ENCODE measurements at places on chromosomes 2 and 18.
A peak's percentile ranks its signal among the peaks of the same experiment; 100 is the strongest.

DNA sequence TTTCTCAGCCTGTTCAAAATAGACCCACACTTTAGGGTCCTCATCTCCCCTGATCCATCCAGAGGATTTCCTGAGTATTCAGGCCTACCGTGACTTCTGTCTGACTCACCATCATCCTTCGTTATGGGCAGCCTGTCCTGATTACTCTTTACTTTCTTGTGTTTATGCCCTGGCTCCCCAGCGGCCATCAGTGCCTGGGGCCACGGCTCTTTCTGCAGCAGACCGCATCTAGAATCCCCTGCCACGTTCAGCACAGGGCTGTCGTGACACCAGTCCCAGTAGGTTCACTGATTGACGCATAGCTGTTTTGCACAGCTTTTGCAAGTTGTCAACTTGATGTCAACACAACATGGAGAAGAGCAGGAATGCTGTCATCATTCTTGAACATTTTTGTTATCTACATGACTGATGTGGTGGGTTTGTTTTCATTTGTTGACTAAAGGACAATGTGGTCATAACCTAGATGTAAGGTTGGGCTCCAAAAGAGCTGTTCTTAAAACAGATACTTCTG lies 225.6 kb downstream of the HAUS1 start:
- DNase-seq, result no peak

- no peak for DNase-seq
Measured at GRCh38 chr18:28399781-28400362, 222.9 kb upstream of the CDH2 start.

- no peak for DNase-seq
Measured at GRCh38 chr2:71536226-71536671, 82.9 kb downstream of the DYSF start.

- no peak for DNase-seq
Measured at GRCh38 chr2:149330127-149331022, at the start of gene LYPD6. Gene LYPD6 (plus strand): TSS chr2:149330587. CDS start chr2:149437709, 107,122 bp downstream.

DNA sequence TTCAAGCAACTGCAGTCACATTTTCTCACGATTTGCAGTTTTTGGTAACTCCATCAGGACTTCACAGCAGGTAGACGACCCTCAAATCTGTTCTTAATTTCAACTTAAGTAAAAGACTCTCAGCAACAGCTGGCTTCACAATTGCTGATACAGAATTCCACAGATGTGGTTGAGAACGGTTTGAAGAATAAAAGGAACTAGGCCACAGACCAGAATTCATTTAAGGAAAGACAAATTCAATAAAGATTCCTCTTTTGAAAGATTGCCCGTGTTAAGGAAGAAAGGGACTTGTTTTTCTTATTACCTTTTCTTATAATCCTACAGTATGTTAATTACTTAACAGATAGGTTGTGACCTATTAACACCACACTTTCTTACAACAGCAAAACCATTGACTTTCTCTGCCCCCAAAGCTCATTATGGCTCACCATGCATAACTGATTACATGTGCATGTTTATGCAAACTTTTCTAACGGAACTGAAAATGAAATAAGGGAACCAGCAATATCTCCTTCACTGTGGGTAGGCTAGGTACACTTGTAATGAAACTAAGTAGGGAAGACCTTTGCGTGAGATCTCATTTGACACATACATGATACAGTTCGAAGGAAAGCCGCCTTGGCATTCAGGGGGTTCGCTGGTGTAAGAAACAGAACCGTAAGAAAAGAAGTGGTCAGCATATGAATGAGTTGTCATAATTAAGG lies 4.7 kb upstream of the ZNF516 start:
- DNase-seq, result no peak

GRCh38 chr2:188207554-188207953 lies 84.1 kb upstream of the GULP1 start:
- no peak for DNase-seq

- DNase-seq, result no peak
Measured at GRCh38 chr18:37967261-37967660, 401.7 kb upstream of the CELF4 start.

DNA sequence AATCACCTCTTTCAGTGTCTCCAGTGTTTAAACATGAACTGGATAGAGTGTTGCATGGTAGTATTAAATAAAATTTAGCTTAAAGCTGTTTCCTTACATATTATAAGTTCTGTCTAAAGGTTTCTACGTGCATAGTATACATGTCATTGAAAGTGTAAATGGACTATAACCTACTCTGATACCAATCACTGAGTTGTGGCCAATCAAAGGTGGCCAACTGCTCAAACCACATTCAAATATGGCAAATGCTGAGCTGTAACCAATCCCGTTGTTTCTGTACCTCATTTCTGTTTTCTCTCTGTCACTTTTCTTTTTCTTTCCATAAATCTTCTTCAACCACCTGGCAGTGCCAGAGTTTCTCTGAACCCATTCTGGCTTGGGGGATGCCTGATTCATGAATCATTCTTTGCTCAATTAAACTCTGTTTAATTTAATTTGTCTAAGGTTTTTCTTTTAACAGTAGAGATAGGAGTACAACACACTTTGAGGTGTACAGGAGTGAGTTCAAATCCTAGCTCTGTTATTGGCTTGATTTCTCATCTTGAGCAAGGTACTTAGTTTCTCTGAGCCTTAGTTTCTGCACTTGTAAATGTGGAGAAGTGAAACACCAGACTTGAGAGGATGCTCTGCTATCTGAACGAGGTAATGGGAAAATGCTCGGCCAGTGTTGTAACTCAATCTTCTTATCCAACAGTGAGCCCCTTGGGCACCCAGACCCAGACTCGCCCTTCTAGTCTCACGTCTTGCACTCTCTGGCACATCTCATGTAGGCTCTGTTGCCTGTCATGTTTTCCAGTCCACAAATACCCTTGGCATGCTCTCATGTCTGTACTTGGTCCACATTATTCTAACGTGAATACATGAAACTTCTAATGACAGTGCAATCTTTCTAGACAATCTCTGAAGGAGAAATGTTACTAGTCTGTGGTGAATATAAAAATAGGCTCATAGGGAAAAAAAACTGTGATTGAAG lies 228.0 kb downstream of the PIK3C3 start:
- no peak for DNase-seq

DNA sequence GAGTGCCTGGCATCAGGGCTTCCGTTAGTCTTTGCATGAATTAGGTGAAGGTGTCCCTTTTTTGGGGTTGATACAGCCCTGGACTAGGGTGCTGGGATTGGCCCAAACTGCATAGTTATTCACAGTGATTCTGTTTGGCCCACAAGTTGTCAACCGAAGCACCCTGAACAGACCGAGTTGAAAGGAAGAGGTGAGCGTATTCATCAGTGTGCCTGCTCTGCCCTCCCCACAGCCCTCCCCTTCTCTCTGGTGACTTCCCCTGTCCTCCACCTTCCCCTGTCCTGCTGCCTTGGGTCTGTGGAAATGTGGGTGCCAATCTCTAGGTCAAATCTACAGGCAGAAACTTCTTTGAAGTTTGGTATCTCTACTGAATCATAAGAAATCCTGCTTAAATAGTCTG lies 330.5 kb downstream of the DYSF start:
- DNase-seq, result no peak

DNA sequence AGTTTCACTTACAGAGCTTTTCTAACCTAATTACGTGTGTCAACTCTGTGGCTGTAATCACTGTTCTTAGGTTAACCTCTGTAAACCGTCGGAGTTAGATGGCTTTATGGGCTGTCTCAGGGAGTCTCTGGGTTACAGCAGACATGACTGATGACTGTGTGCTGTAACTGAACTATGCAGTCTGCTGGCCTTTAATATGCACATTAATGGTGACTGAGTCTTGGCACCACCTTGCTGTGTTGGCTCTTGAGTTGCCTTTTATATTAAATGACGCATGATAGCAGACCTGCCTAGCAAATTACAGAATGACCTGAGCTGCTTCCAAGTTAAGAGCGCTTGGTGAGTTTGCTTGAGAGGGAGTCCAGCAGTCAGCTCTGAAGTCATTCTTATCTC lies 90.1 kb downstream of the ACKR3 start:
- peak; percentile 3 for DNase-seq

DNA sequence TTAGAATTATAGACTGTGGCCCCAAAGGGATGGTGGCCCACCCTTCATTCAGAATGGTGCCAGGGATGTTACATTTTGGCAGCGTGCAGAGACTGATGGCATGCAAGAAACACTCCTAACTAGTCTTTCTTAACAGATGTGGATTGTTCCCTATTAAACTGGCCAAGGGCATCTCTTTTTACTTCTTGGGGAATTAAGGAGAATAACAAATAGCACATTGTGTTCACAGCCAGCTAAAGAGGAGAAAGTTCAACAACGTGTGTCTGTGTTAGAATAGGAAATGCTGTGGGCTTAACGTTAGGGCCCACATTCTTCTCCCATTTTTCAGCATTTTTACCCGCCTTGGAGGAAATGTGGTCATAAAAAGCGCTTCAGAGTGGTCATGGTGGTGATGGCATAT lies 404.8 kb downstream of the CDH2 start:
- DNase-seq, result no peak

- no peak for DNase-seq
Measured at GRCh38 chr18:75483662-75484061, 56.2 kb upstream of the SMIM21 start.

DNA sequence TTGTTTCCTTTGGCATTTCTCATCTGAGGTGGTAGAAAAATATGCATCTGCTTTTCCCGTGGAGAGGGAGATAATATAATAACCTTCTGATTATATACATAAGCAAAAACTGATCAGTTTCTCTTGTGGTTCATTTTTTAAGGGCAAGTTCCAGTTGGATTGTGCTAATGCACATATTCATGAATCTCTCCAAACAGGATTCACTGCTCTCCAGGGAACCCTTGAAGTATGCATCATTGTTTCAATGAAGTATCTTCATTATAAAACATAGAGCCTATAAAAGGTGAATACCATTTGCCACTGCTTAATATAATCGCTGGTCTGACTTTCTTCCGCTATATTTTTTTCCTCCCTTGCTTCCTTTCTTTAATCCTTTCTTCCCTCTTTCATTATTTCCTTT lies 384.7 kb downstream of the FIGN start:
- no peak for DNase-seq

DNA sequence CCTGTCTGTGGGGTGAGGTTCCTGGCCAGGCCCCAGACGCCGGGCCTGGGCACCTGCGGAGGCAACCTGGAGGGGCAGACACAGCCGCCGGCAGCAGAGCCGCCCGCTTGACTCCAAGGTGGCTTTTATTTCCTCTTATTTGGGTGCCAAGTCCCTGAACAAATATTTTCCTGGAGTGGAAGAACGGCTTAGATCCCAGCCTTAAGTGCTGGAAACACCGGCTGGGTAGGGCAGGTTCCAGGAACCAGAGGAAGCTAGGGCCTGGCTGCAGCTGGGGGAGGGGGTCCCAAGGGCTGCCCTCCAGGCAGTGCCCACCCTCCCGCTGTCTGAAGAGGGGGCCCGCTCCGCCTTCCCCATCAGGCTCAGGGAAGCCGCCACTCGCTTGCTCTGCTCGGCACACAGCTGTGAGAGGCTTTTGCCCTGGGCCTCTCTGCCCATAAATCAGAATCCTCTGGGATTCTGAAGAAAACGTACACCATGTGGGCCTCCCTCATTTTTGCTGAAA lies 28.2 kb downstream of the SDC1 start:
- DNase-seq, result no peak

GRCh38 chr2:235263205-235264120 lies 230.4 kb upstream of the AGAP1 start:
- no peak for DNase-seq

- no peak for DNase-seq
Measured at GRCh38 chr2:161946489-161947107, 127.4 kb downstream of the DPP4 start.

DNA sequence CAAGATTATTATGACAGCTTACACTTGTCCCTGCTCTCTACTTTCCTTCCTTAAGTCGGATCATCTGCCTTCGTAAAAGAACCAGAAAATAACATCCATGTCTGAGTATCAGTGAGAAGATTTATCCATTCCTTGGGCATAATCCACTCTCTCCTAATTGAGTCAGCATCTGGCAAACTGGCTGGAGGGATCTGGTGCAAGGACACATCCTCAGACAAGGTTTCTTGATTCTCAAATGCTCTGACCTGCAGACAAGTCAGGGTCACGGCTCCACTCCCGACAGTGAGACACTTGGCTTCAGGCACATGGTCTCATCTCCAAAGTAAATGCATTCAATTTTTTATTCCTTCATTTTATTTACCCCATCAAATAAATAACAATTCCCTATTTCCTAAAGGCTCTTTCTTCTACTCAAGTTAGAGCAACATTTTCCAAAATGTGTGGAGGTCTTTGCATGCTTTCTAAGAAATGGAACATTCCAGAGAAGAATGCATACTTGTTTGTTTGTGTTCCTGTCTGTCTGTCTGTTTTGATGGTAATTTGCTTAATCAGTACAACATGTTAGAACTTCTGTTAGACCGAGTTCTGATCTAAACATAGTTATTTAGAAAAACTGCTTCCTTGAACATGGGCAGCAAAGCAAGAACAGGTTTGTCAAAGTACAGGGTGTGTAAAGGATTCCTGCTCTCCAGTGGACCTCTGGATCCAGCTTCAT lies 246.9 kb downstream of the IRS1 start:
- no peak for DNase-seq

- DNase-seq, result no peak
Measured at GRCh38 chr2:13462464-13462863, 745.7 kb downstream of the TRIB2 start.

- DNase-seq, result no peak
Measured at GRCh38 chr18:53567929-53568574, 656.4 kb downstream of the MBD2 start.

DNA sequence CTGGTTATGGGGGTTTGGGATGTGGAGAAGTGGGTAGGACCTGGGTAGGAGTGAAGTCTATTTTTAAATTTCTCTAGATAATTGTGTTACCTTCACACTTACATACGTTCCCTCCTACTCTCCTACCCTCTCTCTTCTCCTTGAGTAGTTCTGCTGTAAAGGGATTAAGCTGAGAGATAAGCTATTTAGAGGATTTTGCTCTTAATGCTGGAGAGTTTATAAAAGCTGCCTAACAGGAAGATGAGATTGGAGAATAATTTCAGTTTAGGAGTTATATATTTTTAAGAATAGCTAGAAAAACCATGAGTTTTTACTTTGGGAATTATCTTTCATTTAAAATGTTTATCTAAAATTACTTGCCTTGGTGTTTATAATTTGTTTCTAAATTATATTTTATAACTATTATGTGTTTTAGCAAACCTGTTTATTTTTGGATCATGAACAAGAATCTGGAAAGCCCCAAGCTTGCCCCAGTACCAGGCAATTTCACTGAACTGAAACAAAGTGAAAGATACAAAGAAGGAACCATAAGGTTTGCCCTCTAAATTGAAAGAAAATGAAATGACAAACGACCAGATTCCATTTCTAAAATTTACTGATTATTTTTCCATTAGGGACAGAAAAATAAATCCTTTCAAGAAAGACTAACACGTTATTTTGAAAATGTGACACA lies 101.5 kb downstream of the ZNF532 start:
- no peak for DNase-seq

DNA sequence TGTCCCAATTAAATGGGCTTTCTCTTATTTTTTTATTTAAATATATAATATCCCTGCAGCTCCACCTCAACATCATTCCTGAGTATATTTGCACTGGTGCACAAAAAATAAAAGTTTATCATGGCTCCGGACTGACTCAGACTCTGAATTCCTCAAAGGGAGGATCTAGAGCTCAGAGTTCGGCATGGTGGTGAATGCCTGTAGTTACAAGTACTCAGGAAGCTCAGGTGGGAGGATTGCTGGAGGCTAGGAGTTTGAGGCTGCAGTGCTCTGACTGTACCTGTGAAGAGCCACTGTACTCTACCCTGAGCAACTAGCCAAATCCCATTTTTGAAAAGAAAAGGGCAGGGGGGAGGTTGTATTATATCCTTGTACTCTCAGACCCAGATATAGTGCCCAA lies 52.8 kb upstream of the NRXN1 start:
- no peak for DNase-seq
